ENCODE measurements at places on chromosomes 4 and X. TPM values are rescaled to one million over a fixed set of nuclear protein-coding genes. Genes with fewer than 3 reads are reported as not detected.

DNA sequence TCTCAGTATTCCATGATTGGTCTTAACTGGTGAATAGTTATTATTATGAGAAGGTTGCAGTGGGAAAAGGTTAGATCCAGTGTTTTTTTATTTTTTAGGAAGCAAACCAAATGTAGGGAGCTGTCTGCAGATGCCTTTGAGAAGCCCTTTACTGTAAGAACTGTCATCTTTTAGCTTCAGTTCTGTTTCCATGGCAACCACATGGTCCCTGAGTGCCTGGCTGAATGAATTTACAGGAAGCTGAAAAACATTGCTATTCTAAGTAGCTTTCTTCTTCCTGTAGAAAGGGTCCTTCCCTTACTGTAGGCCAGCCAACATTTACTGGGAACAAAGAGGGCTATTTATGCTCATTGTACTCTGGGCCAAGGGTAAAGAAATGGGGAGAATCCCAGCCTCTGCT, 103.3 kb downstream of the DCLK2 start:
- no peaks in the 10 kb centered on the region for H3K36me3 ChIP-seq
- no peak for DNase-seq
- no peak overlapping the region for H3K4me3 ChIP-seq
- no peaks in the 10 kb centered on the region for H3K27me3 ChIP-seq

DNA sequence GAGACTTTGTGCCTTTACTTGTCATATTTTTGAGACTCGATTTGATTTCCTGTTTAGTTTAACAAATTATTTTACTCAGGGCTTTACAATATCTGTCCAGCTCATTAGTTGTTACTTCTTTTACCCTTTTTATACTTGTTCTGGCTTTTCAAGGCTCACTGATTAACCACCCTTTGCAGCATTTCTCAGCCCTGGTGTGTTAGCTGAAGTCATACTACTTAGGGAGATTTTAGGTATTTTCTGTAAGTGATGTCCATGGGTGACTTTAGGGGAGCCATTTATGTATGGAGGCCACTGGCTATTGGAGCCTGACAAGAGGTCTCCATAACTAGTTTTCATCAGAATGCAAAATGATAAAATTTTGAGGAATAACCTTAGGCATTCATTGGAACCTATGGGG, 147.2 kb downstream of the RPA4 start:
- H3K36me3 ChIP-seq = no peaks in the 10 kb centered on the region
- H3K27ac ChIP-seq = no peak overlapping the region

DNA sequence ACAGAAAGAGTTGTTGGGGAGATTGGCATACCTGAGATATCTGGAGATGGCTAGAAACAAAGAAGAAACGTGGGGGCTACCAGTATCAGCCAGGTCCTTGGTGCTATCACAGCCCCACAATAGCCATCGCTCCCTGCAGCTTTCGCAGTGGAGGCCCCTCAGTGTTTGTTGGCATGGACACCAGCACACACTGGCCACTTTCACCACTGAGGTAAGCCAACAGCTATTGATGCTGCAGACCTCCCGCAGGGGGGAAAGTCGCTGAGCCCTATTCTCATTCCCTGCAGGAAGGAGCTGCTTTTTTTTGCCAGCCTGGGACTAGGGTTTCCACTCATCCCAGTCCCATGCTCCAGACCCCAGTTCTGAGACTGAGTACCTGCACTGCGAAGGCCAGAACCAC, 879.2 kb upstream of the IGFBP7 start:
- no peak overlapping the region for H3K4me3 ChIP-seq
- no peaks in the 10 kb centered on the region for H3K36me3 ChIP-seq
- no peaks in the 10 kb centered on the region for H3K4me1 ChIP-seq
- no peak for DNase-seq

DNA sequence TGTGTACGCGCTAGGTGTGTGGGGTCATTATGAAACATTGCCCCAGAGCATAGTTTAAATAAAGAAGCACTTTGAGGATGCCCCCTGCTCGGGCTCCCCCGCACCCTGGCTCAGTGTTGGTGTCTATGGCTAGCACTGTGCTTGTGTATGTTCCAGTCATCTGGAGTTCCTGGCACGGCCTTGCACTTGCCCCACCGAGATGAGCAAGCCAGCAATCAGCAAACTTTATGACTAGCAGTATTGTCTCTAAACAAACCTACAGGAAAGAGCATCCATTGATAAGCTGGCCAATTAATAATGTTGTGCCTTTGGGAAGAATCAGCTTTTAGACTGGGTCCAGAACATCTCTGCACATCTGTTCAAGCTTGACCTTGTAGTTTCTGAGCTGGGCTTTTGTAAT, 707 bp upstream of the SHROOM4 start:
- no peak for DNase-seq
- H3K4me3 ChIP-seq = no peak overlapping the region

The TMPRSS11B gene
- total RNA-seq = not detected

The UGT2B17 gene
- not detected for total RNA-seq

The TLL1 gene
- total RNA-seq = not detected

Measured in Karpas-422 (cell line).